NAMALWA (cell line): ENCODE measurements at places on chromosomes 5 and 9.

GRCh38 chr9:98391406-98391805 is 136.0 kb upstream of the TBC1D2 start:
- DNase-seq: no peak

DNA sequence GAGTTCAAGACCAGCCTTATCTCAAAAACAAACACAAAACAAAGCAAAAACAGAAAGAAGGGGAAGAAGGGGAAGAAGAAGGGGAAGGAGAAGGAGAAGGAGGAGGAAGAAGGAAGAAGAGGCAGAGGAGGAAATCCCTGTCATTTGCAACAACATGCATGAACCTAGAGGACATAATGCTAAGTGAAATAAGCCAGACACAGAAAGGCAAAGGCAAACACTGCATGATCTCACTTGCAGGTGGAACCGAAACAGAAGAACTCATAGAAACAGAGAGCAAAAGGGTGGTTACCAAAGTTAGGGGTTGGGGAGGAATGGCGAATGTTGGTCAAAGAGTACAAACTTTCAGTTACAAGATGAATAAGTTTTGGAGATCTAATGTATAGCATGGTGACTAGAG is 135.4 kb downstream of the UGCG start:
- peak; percentile 26 for DNase-seq

GRCh38 chr5:127205147-127205546 is 85.4 kb upstream of the MEGF10 start:
- DNase-seq: no peak

DNA sequence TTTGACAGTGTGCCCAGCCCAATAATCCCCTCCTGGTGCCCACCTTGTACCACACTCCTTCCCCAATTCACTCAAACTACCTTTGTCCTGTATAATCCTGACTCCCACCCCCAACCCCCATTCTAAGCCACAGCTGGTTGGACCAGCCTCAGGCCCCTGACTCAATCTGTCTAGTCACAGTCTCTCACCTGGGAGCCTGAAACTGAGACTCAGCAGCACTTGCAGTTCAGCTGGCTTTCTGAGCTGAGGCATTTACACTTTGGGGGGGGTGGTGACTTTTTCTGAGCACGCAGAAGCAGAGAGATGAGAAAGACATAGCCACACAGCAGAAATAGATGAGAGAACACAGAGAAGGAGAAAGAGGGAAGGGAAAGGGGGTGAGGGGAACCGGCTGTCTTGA is 247.3 kb downstream of the MAN2A1 start:
- DNase-seq: no peak

GRCh38 chr5:23084815-23085214 is 231.7 kb upstream of the CDH12 start:
- DNase-seq: peak; percentile 33
